Stimulated activated CD4-positive, alpha-beta T cell treated with anti-CD3 and anti-CD28 coated beads, Interleukin-15, amount 100 ng/mL, for 1 hour (primary cell): ENCODE measurements at places on chromosomes 6 and 20.

- DNase-seq = no peak
Observed at GRCh38 chr6:74607934-74608333, 597.9 kb downstream of the COL12A1 start.

- DNase-seq = no peak
Observed at GRCh38 chr6:64243618-64244017, 608.0 kb downstream of the PHF3 start.

DNA sequence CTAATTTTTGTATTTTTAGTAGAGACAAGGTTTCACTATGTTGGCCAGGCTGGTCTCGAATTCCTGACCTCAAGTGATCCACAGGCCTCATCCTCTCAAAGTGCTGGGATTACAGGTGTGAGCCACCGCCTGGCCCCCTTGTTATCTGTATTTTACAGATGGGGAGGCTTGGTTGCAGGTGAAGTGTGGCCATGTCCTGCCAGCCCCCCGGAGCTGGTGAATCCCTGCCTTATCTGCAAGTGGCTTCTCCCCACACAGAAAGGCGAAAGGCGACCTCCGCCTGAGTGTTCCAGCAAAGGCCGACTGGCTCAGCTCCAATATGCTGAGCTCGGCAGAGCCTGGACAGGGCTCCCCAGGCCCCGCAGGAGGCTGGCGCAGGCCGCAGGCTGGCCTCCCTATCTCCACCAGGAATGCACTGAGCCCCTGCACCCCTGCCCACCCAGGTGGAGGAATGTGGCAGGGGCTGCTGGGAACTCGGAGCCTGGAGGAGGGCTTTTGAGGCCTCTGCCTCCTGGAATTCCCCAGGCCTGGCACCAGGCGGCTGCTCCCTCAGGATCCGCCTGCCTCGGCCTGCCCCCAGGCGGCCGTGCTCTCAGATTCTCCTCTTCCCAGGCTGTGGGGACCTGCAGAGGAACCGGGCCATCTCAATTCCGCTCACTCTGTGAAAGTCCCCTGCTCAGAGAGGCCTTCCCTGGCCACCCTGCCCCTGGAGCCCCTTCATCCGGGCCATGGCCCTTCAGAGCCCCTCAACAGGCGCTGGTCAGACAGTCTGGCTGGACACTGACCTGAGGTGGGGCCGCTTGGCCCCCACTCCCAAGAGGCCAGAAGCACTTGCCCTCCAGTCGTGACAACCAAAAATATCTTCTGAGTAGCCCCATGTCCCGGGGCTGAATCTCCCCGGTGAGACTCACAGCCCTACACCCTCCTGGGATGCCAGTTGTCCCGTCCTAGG, 9.3 kb upstream of the LAMA5 start:
- no peak for DNase-seq

- DNase-seq = no peak
Observed at GRCh38 chr20:53639128-53639527, 45.5 kb upstream of the ZNF217 start.

GRCh38 chr6:14912706-14913105, 333.2 kb upstream of the JARID2 start:
- no peak for DNase-seq

GRCh38 chr6:125865015-125865414, 74.3 kb downstream of the NCOA7 start:
- no peak for DNase-seq

GRCh38 chr20:3133155-3133554, 26.5 kb downstream of the FASTKD5 start:
- DNase-seq = no peak

- DNase-seq = no peak
Observed at GRCh38 chr6:9405369-9405768, 970.0 kb upstream of the SLC35B3 start.

- no peak for DNase-seq
Observed at GRCh38 chr20:8220716-8221115, 88.7 kb downstream of the PLCB1 start.
